ENCODE measurements at places on chromosomes 1 and 21. TPM values are rescaled to one million over a fixed set of nuclear protein-coding genes. Genes with fewer than 3 reads are reported as not detected.

- peak within 1 kb of the TSS; percentile 41 for H3K27ac ChIP-seq
- H3K4me1 ChIP-seq: peaks cover 13% of the 10 kb centered on the region
- peak within 1 kb of the TSS; percentile 86 for H3K4me3 ChIP-seq
- H3K27me3 ChIP-seq: no peaks in the 10 kb centered on the region
- no peaks in the 10 kb centered on the region for H3K36me3 ChIP-seq
Measured at GRCh38 chr1:232630047-232630893, at the start of gene SIPA1L2. Gene SIPA1L2 (minus strand): TSS chr1:232630133. CDS start chr1:232515339, 114,794 bp downstream.

DNA sequence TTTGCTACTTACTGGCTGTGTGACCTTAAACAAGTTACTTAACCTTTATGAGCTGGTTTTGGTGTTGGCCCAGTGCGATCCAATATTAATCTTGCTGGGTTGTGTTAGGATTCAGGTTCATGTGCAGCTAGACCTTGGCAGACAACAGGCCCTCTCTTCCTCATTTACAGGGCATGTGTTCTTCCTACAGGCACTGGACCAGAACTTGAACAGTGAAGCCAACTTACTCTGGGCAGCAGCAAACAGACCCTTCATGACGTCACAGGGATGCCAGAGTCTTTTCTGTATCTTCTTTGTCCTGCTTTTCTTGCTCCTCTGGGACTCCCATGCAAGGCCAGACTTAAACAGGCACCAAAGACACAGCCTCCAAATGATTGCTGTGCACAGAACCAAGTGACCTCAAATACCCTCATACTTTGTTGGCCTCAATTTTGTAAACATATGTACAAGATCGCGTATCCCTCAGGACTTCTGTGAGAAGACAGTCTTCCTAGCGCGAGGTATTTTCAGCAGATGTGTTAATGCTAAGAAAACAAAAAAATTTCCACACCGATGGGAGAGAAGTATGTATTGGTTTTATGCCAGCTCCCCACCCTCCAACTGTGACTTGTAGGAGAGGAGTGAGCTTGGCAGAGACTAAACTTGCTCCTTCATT is 73.7 kb downstream of the URB2 start:
- no peak overlapping the region for H3K27ac ChIP-seq
- H3K27me3 ChIP-seq: no peaks in the 10 kb centered on the region
- DNase-seq: peak; percentile 13

PLA2G2F gene
- total RNA-seq: not detected

DNA sequence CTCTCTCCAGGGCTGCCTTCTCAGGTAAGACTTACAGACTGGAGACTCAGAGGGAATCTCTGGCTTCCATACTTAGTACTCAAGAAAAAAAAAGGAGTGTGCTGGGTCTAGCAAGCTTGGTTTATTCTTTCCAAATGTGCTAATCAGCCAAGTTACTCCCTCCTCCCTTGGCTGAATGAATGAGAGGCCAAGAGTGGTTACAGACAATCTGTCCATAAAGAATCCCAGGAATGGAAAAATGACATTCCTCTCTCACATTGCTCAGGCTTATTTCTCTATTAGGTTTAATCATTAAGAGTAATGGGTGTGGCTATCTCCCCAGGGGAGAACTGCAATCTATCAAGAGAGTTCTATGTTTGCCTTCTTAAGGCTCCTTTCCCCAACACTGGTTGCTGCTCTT is 547.3 kb upstream of the PLXNA2 start:
- H3K4me1 ChIP-seq: no peaks in the 10 kb centered on the region
- no peaks in the 10 kb centered on the region for H3K27me3 ChIP-seq
- no peak for DNase-seq
- H3K4me3 ChIP-seq: no peak overlapping the region

DNA sequence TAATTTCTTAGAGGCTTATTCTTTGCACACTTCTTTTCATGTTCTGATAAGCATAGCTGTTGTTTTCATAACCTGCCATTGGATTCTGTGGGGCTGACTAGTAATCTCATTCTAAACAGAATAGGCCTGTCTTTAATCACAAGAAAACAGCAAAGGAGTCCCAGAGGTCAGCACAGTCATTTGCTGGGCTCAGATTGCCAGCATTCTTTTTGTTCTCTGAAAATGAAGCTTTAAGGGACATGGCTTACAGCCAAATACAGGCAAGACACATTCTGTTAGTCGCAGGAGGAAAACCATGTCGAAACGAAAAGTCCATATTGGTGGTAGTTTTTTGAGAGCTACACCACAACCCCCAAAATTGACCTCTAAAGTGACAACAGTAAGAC is 75.0 kb downstream of the MRPS6 start:
- H3K36me3 ChIP-seq: no peaks in the 10 kb centered on the region
- no peaks in the 10 kb centered on the region for H3K4me1 ChIP-seq
- H3K4me3 ChIP-seq: no peak overlapping the region
- no peaks in the 10 kb centered on the region for H3K27me3 ChIP-seq
- DNase-seq: no peak
- no peak overlapping the region for H3K27ac ChIP-seq

DNA sequence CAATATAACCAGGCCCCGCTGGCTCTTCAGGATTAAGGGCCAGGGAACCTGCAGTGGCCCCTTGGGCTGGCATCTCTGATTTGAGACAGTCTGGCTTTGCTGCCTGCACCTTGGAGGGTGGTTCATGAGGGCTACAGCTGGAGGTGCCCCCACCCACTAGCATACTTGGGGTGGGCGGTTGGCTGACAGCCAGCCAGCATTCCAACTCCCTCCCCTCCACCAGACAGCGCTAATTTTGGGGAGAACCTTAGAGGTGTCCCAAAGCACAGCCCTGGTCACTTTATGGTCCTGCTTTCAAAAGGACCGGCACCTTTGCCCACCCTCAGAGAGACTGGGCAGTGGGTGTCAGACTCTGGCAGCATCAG is 180.7 kb upstream of the VAMP3 start:
- H3K27ac ChIP-seq: no peak overlapping the region
- H3K36me3 ChIP-seq: no peaks in the 10 kb centered on the region
- no peak for DNase-seq

DNA sequence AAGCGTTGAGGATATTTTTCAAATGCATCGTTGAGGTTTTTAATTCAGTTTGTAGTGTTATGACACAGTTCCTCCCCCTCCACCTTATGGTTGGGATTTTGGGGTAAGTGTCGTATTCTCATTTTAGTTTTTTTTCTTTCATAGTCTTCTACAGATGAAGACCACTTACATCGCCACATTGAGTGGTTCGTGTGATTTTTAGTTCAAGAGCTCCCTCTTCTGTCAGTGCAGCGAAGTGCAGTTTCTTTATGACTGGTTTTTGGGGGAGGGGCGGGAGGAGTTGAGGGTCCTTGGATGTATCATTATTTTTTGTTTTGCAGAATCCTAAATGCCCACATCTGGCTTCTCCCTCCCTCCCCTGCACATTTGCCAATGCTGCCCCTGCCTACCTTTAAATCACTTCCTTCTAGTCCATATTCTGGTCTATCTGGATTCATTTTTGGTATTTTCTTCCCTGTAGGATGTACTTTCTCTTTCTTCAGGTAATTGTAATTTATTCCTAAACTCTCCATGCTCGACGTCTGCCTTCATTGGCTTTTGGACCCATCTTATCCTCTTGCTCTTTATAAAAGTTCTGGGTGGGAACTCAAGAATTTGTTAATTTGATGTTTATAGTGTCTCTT is 433.1 kb downstream of the CAMTA1 start:
- no peak overlapping the region for H3K4me3 ChIP-seq
- peak; percentile 57 for DNase-seq
- H3K36me3 ChIP-seq: no peaks in the 10 kb centered on the region
- peaks cover 3% of the 10 kb centered on the region for H3K4me1 ChIP-seq

- 0 out of 2 replicates have a peak, but pooled peaks cover 7% of the 10 kb centered on the region for H3K36me3 ChIP-seq
- DNase-seq: peak; percentile 99
- H3K4me3 ChIP-seq: peak within 1 kb of the TSS; percentile 98
Measured at GRCh38 chr1:29181413-29182225, at the start of gene SRSF4. Gene SRSF4 (minus strand): TSS chr1:29181900. CDS start chr1:29181752, 148 bp downstream.

DNA sequence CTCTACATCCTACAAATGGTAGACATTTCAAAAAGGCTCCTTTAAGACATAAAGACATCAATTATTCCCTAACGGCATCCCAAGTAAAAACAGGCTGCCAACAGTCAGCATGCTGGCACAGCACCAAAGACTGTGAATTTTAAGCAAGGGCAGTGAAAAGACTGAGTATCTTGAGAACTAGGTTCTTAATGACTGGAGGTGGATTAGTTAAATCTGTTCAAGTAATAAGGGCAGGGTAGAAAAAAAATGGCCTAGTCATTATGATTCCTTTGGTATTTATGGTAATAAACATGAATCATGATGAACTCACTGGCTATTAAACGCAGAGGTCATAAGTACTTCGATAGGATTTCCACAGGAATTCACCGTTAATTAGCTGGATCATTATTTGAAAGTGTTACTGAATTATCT is 75.2 kb downstream of the KIFAP3 start:
- peak; percentile 89 for DNase-seq
- peaks cover 36% of the 10 kb centered on the region for H3K4me1 ChIP-seq
- peak overlapping the region; percentile 28 for H3K4me3 ChIP-seq

All from GM23248 (cell line).